ENCODE measurements at places on chromosomes 1 and 21. TPM values are rescaled to one million over a fixed set of nuclear protein-coding genes. Genes with fewer than 3 reads are reported as not detected.
A peak's percentile ranks its signal among the peaks of the same experiment; 100 is the strongest.

Gene C1QB
- total RNA-seq = not detected

GRCh38 chr1:248793592-248793991, 32.1 kb downstream of the SH3BP5L start:
- H3K36me3 ChIP-seq = peaks cover 22% of the 10 kb centered on the region
- H3K4me3 ChIP-seq = no peak overlapping the region
- no peaks in the 10 kb centered on the region for H3K27me3 ChIP-seq

Gene FCRLB
- 2.4 TPM for total RNA-seq

- H3K27ac ChIP-seq = no peak overlapping the region
- no peak for DNase-seq
- no peaks in the 10 kb centered on the region for H3K36me3 ChIP-seq
- H3K27me3 ChIP-seq = no peaks in the 10 kb centered on the region
These were observed 690.6 kb upstream of the ZP4 start for GRCh38 chr1:238581332-238581731.

DNA sequence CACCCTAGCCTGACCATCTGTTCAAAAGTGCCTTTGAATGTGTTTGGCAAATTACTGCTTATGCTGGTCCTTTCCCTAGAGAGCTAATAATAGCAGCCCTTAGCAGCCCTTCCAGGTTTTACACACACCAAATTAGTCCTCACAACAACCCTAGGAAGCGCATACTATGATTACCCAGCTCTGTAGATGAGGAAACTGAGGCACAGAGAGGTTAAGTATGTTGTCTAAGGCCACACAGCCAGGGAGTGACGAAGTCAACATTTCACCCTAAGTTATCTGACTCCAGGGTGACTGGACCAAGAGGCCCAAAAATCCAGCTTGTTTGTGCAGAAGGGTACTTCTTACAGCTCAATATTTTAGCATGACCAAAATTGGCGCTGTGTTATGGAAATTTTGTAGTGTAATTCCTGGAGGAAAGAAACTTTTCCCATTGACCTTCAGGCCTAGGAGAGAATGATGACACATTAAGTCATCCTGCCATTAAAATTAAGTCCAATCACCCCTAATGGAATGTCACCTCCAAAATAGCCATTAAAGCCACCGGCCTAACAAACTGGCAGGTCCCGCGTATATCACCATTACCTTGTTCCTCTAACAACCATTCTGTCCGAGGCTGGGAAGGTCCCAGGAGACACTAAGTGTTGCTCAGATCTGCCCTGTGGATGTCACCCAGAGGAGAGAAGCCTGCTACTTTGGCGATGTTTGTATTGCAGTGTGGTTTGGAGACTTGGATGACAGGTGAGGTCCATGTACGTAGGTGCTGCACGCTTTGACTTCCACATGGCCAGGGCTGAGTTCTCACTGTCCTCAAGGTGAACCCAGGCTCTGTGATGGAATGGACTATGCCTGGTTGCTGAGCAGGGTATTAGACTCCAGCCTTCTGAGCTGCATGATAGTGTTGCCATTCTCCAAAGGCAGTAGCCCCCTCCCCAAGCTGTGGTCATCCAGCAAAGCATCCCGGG, 258.3 kb downstream of the TOMM20 start:
- H3K4me3 ChIP-seq = no peak overlapping the region
- no peak for DNase-seq
- H3K27ac ChIP-seq = no peak overlapping the region
- no peaks in the 10 kb centered on the region for H3K36me3 ChIP-seq

DNA sequence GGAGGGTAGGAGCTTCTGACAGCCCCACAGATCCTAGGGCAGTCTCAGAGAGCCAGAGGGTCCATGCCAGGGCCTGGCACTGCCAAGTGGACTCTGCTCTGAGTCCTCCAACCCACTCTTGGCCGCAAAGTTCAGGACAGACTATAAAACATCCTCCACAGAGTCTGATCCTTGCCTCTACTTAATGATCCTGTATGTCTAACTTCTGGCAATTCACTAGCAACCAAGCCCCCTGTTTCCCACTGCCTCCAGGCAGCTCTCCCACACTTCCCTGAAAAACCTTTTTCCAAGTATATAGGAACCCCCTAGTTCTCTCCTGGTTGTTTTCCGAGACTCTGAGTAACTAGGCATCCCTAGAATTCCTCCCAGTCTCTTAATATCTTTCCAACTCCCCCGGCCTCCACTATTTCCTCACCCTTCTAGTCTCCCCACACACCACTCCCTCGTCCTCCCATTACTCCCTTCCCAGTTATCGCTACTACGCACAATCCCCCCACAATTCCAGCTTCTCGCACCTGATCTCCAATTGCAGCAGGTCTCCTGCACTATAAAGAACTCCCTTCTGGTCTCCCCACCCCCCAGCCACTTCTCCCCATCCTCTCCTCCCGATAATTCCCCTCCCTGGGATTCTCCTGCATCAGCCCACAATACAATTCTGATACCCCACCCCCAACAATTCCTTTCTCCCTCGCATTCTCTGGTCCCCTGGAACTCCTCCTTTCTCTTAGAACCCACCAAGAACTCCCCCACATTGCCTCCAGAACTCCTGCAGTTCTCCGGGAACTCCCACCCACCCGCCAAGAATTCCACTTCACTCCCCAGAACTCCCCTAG, 574 bp downstream of the IGSF9 start:
- no peak for DNase-seq
- H3K4me1 ChIP-seq = peaks cover 14% of the 10 kb centered on the region
- no peaks in the 10 kb centered on the region for H3K36me3 ChIP-seq
- peaks cover 36% of the 10 kb centered on the region for H3K27me3 ChIP-seq

DNA sequence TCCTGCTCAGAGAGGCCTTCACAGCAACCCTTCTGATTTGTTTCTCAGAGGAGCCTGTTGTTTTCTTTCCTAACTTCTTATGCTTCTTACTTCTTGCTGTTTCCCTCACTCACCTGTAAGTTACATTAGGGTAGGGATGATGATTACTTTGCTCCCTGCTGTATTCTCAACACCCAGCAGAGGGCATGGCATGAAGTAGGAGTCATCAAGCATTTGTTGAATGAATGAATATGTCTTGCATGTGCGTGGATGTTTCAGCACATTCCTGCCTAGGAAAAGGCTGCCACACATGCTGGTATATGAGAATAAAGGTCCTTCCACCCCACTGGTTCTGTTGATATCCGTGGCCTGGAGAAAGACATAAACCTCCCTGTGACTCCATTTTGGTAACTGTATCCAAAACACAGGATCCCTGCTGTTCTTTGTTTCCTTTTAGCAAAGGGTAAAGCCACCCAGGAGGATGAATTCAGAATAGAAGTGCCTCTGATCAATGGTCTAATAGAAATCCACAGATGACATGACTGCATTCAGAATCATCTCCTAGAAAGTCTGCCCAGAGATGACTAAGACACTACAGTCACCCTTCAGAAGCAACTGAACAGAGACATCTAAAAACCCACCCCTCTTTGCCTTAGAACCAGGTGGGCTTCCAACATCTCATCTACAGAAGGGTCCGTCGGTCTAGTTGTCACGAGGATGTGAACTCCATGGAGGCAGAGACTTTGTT, 168.8 kb downstream of the ZSCAN20 start:
- H3K27me3 ChIP-seq = peaks cover 22% of the 10 kb centered on the region
- no peaks in the 10 kb centered on the region for H3K36me3 ChIP-seq
- H3K4me3 ChIP-seq = no peak overlapping the region
- no peak overlapping the region for H3K27ac ChIP-seq

GRCh38 chr1:154839691-154840090, 30.4 kb downstream of the KCNN3 start:
- DNase-seq = no peak
- no peaks in the 10 kb centered on the region for H3K36me3 ChIP-seq
- H3K27ac ChIP-seq = no peak overlapping the region
- peaks cover 6% of the 10 kb centered on the region for H3K27me3 ChIP-seq
- H3K4me1 ChIP-seq = peaks cover 14% of the 10 kb centered on the region

GRCh38 chr1:10679496-10680220, 116.8 kb downstream of the CASZ1 start:
- no peak overlapping the region for H3K4me3 ChIP-seq
- no peak overlapping the region for H3K27ac ChIP-seq
- no peak for DNase-seq
- peaks cover 2% of the 10 kb centered on the region for H3K4me1 ChIP-seq
- no peaks in the 10 kb centered on the region for H3K27me3 ChIP-seq

Gene ZYG11A
- 1.3 TPM for total RNA-seq

DNA sequence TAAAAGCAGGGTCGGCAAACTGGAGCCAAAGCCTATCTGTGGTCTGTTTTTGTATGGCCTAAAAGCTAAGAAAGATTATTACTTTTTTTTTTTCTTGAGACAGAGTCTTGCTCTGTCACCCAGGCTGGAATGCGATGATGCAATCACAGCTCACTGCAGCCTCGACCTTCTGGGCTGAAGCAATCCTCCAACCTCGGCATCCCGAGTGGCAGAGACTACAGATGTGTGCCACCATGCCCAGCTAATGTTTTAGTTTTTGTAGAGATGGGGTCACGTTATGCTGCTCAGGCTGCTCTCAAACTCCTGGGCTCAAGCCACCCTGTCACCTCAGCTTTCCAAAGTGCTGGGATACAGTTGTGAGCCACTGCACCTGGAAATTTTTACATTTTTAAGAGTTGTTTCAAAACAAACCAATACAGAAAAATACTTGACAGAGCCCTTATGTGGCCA, 6.5 kb upstream of the GLRX2 start:
- no peaks in the 10 kb centered on the region for H3K4me1 ChIP-seq
- no peaks in the 10 kb centered on the region for H3K36me3 ChIP-seq
- no peak overlapping the region for H3K4me3 ChIP-seq
- H3K27me3 ChIP-seq = no peaks in the 10 kb centered on the region
- no peak for DNase-seq

Gene TMEM200B
- total RNA-seq = not detected

- no peaks in the 10 kb centered on the region for H3K36me3 ChIP-seq
- no peak for DNase-seq
- no peaks in the 10 kb centered on the region for H3K4me1 ChIP-seq
- H3K27ac ChIP-seq = no peak overlapping the region
These were observed 90.2 kb upstream of the NFIA start for GRCh38 chr1:60992165-60992564.

Gene TMPRSS15
- total RNA-seq = not detected

GRCh38 chr1:119611701-119612113, 36.4 kb downstream of the ZNF697 start:
- no peak for DNase-seq
- peaks cover 2% of the 10 kb centered on the region for H3K4me1 ChIP-seq
- H3K36me3 ChIP-seq = no peaks in the 10 kb centered on the region
- no peak overlapping the region for H3K27ac ChIP-seq
- H3K27me3 ChIP-seq = peaks cover 6% of the 10 kb centered on the region

DNA sequence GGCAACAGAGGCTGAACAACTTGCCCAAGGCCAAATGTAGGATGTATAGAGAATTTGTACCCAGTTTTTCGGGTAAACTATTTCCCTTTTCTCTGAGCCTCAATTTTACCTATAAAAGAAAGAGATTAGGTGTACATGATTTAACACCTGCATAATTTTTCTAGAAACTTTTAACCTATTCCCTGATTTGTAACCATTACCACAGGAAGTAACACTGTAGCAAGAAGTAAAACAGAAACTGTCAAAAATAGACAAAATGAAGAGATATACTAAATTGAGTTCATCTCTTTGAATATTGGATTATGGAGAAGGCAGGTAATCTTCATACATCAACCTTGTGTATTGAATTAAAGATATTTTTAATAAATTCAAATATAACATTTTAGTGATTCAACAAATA, 136.2 kb downstream of the ZC3H11B start:
- H3K36me3 ChIP-seq = no peaks in the 10 kb centered on the region
- H3K4me3 ChIP-seq = no peak overlapping the region
- H3K4me1 ChIP-seq = peaks cover 3% of the 10 kb centered on the region
- DNase-seq = no peak
- H3K27ac ChIP-seq = no peak overlapping the region

- no peaks in the 10 kb centered on the region for H3K27me3 ChIP-seq
- H3K4me3 ChIP-seq = peak overlapping the region; percentile 95
- H3K4me1 ChIP-seq = peaks cover 23% of the 10 kb centered on the region
- peaks cover 2% of the 10 kb centered on the region for H3K36me3 ChIP-seq
- H3K27ac ChIP-seq = peak overlapping the region; percentile 80
- DNase-seq = peak; percentile 23
These were observed 594 bp downstream of the LUZP1 start for GRCh38 chr1:23168079-23168444.

DNA sequence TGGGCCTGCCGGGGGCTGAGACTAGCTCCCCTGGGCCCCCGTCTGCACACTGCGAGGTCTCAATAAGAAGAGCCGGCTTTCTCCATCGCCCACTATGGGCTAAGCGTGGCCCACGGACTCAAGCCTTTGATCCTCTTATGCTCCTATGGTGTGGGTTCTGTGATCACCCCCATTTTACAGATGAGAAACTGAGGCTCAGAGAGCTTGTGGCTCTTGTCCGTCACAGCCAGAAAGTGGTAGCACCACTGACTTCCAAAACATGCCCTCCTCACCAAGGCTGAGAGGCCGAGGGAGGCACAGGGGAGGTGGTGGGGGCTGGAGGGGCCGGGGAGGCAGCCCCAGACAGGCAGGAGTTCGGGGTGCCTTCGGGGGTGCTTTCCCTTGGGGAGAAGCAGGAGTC, 39.0 kb upstream of the CASZ1 start:
- H3K27me3 ChIP-seq = peaks cover 41% of the 10 kb centered on the region
- H3K36me3 ChIP-seq = no peaks in the 10 kb centered on the region
- H3K4me1 ChIP-seq = peaks cover 2% of the 10 kb centered on the region

Gene RIPPLY3
- not detected for total RNA-seq

- no peaks in the 10 kb centered on the region for H3K36me3 ChIP-seq
- no peak overlapping the region for H3K27ac ChIP-seq
- H3K4me3 ChIP-seq = no peak overlapping the region
- H3K27me3 ChIP-seq = peaks cover 10% of the 10 kb centered on the region
- no peak for DNase-seq
These were observed 7.0 kb downstream of the TCHH start for GRCh38 chr1:152107984-152108881.

DNA sequence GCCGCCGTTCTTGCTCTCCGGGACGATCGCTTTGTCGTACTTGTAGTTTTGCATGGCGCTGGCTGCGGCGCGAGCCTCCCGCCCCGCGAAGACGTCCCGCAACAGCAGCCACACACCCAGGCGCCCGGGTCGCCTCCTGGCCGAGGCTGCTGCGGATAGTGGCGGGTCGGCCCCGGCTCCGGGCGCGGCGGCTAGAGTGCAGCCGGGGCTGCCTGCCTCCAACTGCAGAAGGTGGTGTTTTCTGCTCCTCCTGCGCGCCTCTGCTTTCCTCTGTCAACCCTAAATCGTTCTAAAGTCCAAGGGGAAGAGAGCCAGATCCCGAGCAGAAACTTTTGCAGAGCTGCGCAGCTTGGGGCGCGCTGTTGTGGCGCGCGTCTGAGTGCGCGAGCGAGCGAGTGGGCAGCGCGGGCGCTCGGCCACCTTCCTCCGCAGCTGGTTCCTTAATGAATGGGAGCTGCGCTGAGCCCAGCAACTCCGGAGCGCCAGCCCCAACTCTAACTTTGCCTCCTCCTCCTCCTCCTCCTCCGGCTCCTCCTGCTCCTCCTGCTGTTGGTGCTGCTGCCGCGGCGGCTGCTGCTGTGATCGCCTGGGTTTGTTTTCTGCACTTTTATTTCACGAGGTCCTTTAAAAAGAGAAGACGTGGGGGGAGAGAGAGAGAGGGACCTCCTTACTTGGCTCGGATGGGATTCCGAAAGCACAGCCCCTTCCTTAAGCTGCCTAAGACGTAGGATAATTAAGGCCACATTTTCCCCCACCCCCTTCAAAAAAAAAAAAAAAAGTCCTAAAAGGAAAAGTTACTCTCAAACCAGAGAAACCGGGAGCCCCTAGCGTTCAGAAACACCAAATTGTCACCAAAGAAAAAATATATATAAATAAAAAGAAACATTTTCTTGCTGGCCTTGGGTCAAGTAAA, at the start of gene PLPP3:
Gene PLPP3 (minus strand): TSS at position 601 of the 913 bp plus-strand sequence. CDS start 547 bp downstream, at position 54.
- H3K36me3 ChIP-seq = no peaks in the 10 kb centered on the region
- H3K27ac ChIP-seq = peak within 1 kb of the TSS; percentile 59
- peak within 1 kb of the TSS; percentile 91 for H3K4me3 ChIP-seq
- peaks cover 54% of the 10 kb centered on the region for H3K4me1 ChIP-seq
- no peaks in the 10 kb centered on the region for H3K27me3 ChIP-seq

- H3K4me3 ChIP-seq = no peak overlapping the region
- H3K4me1 ChIP-seq = peaks cover 31% of the 10 kb centered on the region
- DNase-seq = no peak
- H3K27me3 ChIP-seq = peaks cover 17% of the 10 kb centered on the region
- no peaks in the 10 kb centered on the region for H3K36me3 ChIP-seq
These were observed 4.5 kb downstream of the PADI1 start for GRCh38 chr1:17209430-17209829.

All from activated B cell treated with CpG ODN at 0.5 μM for 24 hours (primary cell).